Cerebellar cortex (tissue), 1 donor: ENCODE measurements at places on chromosomes 16 and 17.
A peak's percentile ranks its signal among the peaks of the same experiment; 100 is the strongest.

- no peak for DNase-seq
These were observed 134.2 kb downstream of the HS3ST2 start for GRCh38 chr16:22948058-22948602.

- no peak for DNase-seq
These were observed 24.5 kb downstream of the ABCC3 start for GRCh38 chr17:50659179-50659578.

- no peak for DNase-seq
These were observed 17.9 kb upstream of the CD300E start for GRCh38 chr17:74641224-74641957.

GRCh38 chr16:88195269-88195705, 187.5 kb upstream of the ZNF469 start:
- no peak for DNase-seq

GRCh38 chr16:79564671-79565107, 35.8 kb downstream of the MAF start:
- DNase-seq: no peak

- DNase-seq: no peak
These were observed at the start of gene C16orf96 for GRCh38 chr16:4556112-4556511. TSS of gene C16orf96 (plus strand) at chr16:4556340. CDS start at chr16:4556490, 150 bp downstream.

DNA sequence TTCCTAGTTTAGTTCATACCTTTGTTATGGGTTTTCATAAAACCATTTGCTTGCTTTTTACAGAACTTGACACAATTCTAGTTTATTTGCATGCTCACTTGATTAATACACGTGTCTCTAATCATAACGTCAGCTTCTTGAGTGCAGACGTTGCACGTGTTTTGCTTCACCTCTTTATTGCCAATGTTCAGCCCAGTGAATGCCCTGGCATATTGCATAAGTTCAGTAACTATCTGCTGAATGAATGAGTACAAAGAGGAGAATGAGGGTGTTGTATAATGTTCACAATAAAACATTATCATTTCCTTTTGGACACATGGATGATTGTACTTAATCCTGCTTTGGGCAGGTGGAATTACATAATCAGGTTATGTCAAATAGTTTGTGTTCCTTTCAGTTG, 519.8 kb downstream of the HS3ST4 start:
- DNase-seq: no peak

DNA sequence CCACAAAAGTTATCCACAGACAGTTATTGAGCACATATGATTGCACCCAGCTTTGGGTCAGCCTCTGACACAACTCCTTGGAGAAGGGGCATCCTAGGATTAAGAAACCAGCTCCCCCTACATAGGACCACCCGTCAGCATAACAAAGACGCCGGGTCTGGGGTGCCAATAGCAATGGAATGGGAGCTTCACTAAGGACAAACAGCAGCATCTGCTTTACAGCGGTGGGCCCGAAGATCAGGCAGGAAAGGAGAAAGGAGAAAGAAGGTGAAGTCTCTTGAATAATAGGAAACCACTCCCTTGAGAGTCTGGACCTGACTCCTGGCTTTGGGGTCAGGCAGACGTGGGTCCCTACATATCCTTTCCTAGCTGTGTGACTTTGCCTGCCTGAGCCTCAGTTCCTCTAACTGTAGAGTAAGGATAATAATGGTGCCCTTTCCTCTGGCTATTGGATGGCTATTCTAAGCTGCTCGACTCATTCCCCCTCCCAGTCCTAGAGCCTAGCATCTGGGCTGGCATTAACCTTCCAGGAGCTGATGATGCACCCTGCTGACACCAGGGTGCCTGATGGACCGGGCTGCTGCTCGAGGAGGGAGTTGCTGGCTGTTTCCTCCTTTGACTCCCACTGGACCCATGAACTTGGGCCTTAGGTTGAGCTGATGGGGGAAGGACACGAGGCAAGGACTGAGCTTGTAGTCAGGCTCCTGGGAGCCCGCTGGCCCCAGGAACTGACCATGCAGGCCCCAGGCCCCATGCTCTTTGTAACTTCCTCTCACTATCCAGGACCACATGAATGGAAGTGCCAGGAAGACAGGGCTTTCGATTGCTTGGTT, 94.2 kb downstream of the C16orf78 start:
- no peak for DNase-seq

- DNase-seq: no peak
These were observed at the start of gene MPO for GRCh38 chr17:58280480-58281217. TSS of gene MPO (minus strand) at chr17:58280935. CDS start at chr17:58280758, 177 bp downstream.

- DNase-seq: no peak
These were observed 427 bp upstream of the MMP28 start for GRCh38 chr17:35795871-35796265.

DNA sequence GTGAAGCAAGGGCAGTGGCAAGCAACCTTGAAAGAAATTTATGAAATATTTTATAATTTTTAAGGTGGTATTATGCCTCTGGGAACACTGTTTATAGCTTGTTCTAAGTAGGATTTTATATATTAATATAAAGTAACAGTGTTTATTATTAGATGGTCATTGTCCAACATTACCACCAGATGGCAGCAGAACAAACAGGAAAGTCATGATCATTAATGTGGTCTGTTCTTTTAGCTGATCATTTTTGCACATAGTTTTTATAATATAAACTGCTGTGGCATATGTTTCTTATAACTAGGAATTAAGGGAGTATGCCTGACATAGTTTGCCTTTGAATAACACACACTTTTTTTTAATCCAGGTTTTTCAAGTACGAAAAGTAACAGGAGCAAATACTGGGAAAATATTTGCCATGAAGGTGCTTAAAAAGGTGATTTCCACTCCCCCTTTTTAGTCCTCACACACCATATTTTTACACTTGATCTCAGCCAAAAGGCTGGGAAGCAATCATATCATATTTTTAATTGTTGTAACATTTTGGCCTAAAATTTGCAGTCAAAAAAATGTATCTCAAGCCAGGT, 21.4 kb downstream of the RPS6KB1 start:
- DNase-seq: peak; percentile 62

GRCh38 chr17:18181358-18181757, 2.3 kb upstream of the ALKBH5 start:
- no peak for DNase-seq

- DNase-seq: no peak
These were observed 93.6 kb upstream of the DYNLRB2 start for GRCh38 chr16:80447241-80447640.

- no peak for DNase-seq
These were observed 44.0 kb upstream of the CBX4 start for GRCh38 chr17:79883202-79883601.

DNA sequence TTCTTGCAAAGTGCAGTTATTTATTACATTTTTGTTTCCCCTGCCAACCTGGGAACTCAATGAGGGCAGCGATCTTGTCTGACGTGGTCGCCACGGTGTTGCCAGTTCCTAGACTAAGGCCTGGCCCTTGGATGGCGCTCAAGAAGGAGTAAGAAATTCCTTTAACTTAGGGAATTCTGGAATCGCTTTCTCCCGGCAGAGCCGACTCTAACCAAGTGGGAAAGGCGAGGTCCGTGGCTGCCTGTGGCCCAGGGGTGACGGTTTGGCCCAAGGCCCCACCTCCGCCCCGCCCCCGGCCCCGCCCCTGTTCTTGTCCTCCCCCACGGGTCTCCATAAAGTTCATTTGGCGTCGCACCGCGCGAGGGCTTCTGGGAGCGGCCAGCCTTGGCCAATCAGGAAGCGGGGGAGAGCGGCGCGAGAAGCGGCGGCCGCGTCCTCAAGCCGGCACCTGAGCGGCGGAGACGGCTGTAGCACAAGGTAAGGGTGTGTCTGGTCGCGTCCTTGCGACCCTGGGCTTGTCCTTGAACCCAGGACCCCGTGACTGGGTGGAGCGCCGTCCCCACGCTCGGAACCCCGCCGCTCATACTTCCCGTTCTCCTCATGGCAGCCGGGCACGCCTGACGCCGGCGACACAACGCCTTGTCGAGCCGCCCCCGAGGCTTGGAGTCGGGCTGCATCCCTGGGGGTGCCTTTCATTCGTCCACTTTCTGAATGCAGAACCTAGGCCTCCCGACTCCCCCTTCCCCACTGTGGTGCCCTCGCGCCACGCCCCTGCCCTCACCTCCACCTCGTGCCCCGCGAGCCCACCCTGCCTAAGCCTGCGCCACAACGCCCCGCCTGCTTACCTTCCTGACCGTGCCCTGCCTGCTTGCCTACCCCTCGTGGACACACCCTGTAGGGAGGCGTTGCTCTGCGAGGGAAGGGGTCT, at the start of gene NUP93:
NUP93 (plus strand) TSS at position 395 of the 928 bp plus-strand sequence. CDS start 18,119 bp downstream, outside the sequence.
- peak; percentile 94 for DNase-seq
